ENCODE measurements at places on chromosomes 6 and 20. TPM values are rescaled to one million over a fixed set of nuclear protein-coding genes. Genes with fewer than 3 reads are reported as not detected.

The SLC17A9 gene
- 8.3 TPM for polyA plus RNA-seq

The KCNQ5 gene
- under 0.01 TPM for polyA plus RNA-seq

The TP53RK gene
- polyA plus RNA-seq: 7.8 TPM

The SLC22A3 gene
- polyA plus RNA-seq: 0.71 TPM

- DNase-seq: no peak
These were observed 4.6 kb upstream of the IER3 start for GRCh38 chr6:30748851-30749540.

DNA sequence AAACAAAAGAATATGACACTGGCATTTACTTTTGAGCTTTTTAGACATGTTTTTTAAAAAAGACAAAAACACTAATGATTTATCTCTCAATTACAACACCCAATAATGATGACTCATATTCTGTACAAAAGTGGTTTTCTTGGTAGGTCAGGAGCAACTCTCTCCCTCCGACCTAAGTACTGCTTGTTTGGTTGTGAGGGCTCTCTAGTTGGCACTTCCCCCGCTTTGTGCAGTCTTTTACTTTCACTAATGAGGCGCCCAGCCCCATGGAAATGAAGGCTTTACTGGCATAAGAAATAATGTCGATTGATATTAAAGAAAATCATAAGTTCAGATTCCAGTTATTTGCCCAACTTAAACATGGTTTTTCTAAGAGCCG, 1.3 kb downstream of the KPNA5 start:
- no peak for DNase-seq

DNA sequence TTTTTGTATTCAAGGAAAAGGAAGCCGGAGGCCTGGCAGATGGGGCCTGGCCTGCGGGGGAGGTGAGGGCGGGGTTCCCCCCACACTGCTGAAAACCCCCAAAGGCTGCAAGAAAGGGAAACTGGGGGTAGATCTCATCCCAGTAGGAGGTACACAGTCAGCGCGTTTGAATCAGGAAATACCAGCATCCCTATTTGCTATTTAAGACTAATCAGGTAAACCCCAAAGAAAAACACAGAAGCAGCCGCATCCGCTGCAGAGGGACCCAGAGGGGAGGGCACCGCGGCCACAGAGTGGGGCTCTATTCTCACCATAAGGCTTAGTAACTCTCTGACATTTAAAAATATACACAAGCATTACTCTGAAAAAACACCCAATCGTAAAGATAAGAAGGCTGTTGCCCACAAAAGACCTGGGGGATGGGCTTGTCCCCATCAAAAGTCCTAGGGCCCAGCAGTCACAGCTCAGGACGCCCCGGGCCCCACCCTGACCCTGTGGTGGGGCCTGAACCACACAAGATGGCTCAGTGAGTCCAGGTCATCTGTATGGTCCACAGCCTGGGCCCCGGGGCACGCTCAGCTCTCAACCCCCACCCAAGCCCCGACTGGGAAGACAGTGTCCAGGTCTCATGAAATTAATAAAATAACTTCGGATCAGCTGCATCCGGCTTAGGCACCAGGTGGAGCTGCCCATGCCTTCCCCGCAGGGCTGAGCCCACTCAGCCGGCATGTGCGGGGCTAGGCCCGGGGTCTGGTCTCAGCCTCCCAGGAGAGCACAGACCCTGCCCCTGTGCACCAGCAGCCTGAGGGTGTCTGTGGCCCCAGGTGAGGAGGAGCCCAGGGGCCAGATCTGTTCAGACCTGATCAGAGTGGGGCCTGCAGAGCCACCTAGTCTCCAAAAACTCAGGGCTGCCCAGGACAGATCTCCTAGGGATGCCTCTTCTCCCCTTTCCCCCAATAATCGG, 31.0 kb downstream of the KCNQ2 start:
- DNase-seq: no peak

GRCh38 chr6:115753446-115753845, 307.2 kb downstream of the FRK start:
- no peak for DNase-seq

DNA sequence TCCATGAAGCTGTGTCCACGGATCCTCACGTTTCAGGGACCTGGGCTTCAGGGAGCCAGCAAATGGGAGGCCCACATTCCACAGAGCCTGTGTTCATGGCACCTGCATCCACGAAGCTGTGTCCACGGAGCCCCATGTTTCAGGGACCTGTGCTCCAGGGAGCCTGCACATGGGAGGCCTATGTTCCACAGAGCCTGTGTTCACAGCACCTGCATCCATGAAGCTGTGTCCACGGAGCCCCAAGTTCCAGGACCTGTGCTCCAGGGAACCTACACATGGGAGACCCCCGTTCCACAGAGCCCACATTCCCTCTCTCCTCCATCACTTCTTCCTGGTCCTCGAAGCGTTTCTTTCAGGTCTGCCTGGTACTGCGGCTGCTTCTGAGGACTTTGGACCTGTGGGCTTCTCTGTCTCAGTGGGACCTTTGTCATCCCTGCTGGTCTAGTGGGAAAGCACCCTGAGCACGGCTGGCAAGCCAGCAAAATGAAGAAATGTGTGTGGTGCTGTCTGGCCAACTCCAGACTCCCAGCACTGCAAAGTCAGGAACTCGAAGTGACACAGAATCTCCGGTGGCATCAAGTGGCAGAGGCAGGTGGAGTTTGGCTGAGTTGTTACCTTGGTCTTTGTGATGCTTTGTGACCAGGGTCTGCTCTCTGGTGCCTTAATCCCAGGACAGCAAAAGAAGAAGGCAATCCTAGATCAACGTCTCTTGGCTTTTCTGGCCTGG, 245.9 kb downstream of the DLL1 start:
- no peak for DNase-seq

- DNase-seq: peak; percentile 68
These were observed 50.1 kb downstream of the NFATC2 start for GRCh38 chr20:51492167-51493092.

DNA sequence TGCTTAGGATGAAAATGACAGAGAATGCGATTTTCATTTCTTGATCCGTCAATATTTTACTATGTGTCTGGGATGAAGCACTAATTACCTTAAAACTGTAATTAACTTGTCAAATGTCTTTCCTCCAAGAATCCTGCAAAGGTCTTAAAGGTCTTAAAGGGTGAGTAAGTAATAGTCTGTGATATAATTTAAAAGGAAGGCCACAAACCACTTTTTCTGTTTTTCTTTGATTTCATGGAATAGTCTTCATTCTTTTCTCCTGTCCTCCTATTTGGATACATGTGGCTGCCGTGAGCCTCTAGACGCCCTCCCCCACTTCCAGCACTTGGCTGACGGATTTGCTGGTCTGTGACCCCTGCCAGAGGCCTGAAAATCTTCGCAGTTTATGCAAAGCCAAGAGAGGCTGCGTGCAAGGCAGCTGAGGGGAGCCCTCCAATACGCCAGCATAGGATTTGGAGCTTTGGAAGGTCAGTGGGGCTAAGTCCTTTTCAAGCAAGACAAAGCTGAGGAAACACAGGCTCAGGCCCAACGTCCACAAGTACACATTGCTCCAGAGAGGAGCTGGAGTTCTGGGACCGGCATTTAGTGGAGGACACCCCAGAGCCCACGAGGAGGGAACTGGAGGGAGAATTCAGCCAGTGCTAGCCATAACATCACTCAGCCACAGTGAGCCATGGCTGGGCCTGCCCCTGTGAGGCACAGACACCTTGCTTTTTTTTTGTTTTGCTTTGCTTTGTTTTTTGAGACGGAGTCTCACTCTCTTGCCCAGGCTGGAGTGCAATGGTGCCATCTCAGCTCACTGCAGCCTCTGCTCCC, 382.6 kb downstream of the SMOC2 start:
- DNase-seq: no peak

DNA sequence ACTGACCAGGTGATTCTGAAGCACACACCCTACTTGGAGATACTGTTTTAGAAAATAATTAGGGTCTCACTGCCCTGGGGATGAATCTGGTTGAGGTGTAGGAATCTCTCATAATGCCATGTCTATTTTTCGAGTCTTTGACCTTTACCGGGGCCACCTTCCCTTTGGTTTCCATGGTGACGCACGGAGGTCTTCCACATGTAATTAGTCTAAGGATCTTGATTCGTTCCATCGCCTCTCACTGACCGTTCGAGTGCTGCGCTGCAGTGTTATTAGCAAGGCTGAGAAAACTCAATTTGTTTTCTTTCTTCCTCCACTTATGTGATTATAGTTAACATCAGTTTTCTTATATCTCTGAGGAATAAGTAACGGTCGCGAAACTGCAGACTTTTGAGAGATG, 144.3 kb upstream of the SPACA1 start:
- no peak for DNase-seq

GRCh38 chr6:101482606-101483005, 89.1 kb downstream of the GRIK2 start:
- DNase-seq: no peak

DNA sequence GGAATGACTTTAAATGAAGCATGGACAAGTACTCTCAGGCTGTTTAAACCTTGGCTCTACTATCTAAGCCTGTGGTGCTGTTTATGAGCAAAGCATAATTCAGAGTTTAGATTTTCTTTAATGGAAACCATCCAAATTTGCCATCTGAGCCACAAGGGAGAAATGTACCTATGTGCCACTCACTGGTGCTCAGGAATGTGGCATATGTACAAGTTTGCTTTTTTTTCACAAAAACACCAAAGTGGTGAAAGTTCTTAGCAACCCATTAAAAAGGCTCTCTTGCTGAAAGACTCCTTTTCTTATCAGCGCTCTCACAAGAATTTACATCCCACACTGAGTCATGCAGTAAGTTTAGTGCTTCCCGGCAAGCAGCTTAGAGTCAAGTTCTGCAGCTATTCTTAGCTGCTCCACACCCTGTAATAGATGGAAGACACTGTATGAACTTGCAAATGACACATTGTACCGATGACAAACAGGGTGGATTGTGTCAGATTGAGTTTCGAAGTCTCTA, 57.3 kb upstream of the MLIP start:
- peak; percentile 62 for DNase-seq

DNA sequence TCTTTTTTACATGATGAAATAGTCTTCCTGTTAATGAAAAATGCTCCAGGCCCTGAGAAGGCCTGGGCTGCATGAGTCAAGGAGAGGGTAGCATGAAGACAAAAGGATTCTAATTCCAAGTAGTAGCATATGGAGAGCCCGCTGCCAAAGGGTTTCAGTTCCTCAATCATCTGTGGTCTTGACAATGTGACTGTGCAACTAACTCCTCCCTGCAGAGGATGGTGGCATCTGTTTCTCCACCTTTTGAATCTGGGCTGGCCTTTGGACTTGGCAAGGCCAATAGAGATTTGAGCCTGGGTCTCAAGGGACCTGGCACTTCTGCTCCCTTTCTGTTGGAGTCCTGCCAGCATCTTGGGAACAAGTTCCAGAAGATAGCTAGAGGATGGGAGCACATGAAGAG, 35.1 kb upstream of the ANKEF1 start:
- no peak for DNase-seq

Measured in heart right ventricle (tissue), 16 donors.